H9 (cell line): ENCODE measurements at places on chromosomes 6 and 20.

DNA sequence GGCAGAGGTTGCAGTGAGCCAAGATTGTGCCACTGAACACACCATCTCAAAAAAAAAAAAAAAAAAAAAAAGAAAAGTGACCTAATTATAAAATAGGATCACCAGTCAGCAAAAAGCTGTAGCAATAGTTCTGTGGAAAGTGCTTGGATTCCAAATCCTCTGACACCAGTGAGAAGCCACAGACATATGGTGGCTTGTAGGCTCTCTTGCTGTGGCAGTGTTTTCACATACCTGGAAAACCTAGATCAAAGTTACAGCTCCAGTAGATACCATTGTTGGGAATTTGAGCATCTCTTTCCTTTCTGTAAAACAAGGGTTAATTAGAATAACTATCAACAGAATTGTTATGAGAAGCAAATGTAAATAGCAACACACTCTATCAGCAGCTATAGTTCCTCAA lies 4.1 kb downstream of the CCDC170 start:
- DNase-seq = no peak

DNA sequence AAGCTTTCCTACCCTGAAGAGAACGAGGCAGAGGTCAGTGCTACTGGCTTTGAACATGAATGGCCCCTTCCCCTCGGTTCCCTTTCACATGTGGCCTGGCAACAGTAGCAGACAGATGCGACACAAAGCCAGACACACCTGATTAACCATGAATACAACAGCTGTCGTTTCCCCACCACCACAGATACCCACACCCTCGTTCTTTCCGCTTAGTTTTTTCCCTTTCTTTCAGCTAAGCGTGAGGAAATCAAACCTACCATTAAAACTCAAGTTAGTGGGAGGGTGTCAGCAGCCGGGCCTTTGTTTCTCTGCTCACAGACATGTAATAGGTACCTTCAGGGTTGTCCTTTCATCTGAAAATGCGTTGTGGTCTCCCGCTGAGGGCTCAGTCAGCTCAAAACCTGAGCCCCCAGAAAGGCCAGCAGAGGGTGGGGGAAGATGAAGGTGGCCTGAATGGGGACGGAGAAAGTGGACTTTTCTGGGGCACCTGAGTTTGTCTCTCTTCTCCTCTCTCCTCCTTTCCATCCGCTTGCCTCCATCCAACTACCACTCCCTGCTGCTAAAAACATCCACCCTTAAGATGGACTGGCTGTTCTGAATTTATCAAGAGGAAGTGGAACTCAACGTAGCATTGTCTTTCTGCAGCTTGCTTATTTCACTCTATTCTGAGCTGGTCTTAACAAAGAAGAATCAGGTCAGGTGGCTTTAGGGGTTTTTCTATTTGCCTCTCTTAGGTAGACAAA lies 516.6 kb upstream of the JARID2 start:
- no peak for DNase-seq

DNA sequence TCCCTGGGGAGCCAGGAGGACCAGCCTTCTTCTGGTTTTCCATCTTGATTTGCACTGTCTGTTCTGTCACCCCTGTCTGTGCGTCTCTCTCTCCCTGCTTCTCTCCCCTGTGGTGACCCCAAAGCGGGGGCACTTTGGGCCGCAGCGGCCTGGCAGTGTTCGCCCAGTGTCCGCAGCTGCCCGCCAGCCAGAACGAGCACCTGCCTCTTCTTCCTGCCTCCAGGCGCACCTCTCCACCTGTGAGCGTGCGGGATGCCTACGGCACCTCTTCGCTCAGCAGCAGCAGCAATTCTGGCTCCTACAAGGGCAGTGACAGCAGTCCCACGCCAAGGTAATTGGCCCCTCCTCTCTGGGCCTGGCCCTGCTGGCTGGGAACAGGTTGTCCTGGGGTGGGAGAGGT lies 30.8 kb downstream of the SNPH start:
- DNase-seq = no peak

DNA sequence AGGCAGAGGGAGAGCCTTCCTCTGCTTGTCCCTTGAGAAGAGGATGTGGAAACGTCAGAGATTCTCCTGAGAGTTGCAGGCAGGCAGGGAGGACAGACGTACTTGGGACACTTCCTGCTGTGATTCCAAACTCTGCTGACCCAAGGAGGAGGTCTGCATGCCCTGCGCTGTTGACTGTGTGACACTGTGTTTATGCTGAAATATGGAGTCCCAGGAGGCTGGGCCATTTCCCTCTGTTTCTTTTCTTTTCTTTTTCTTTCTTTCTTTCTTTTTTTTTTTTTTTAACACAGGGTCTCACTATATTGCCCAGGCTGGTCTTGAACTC lies 63.5 kb upstream of the BHLHE23 start:
- DNase-seq = no peak

DNA sequence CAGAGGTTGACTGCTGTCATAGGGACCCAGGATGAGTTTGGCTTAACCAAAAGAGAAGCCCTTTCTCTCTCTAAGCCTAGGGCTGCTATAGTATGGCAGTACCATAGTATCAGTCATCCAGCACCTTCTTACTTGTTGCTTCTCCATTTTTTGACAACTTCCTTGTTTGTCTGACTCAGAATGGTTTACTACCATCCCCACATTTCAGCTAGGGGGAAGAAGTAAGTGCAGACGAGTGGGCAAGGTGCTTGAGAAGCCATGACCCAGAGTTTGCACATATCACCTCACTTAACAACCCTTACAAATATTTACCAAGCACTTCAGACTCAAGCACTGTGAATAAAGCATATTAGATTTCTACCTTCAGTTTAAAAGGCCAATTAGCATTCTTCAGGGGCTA lies 289.9 kb upstream of the TSHZ2 start:
- DNase-seq = no peak

DNA sequence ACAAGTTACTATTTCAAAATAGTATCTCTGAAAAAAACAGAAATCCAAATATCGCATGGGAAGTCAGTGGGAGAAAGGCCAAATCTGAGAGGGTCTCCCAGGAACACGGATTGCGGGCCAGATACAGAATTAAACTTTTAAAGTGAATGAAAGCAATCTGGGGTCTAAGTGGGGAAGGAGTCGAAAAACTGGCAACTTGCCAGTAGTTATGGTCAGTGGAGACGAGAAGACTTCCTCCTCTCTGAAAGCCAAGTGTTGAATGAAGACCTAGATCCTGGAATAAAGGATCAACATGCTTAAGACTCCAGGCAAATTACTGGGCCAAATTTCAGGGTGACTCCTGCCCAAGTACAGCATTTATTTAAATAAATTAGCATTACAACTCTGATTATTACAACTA lies 123.6 kb downstream of the BFSP1 start:
- no peak for DNase-seq

DNA sequence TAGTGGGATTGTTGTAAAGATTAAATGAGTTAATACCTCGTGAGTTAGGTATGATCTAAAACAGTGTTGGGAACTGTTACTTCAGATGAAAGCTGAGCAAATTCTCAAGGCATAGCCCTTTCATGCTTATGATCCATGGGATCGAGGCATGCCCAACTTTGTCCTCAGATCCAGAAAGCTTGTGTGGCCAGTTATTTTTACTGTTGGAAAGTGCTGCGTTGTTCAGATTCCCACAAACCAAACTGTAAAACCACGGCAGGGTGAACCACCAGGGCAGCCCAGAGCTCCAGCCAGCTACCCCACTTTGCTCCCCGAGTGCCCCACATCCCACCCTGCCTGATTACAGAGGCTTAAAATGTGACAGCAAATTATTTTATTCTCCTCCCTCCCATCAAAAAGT lies 139.3 kb upstream of the RIN2 start:
- no peak for DNase-seq

DNA sequence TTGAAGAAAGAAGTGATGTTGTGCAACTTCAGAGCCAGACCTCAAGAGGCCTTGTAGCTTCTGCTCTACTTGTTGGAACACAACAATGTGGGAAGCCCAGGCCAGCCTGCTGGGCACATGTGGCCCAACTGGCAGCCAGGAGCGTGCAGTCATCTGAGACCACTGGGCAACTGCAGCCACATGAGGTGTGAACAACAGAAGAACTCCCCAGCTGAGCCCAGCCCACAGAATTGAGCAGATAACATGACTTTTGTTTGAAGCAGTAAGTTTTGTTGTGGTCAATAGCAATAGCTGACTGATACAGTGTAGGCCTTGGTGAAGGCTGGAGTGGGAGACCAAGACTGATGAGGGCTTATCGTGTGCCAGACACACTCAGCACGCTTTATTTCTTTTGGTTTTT lies 8.6 kb upstream of the ADAM33 start:
- no peak for DNase-seq

GRCh38 chr20:56636716-56637115 lies 7.6 kb downstream of the TFAP2C start:
- DNase-seq = no peak

DNA sequence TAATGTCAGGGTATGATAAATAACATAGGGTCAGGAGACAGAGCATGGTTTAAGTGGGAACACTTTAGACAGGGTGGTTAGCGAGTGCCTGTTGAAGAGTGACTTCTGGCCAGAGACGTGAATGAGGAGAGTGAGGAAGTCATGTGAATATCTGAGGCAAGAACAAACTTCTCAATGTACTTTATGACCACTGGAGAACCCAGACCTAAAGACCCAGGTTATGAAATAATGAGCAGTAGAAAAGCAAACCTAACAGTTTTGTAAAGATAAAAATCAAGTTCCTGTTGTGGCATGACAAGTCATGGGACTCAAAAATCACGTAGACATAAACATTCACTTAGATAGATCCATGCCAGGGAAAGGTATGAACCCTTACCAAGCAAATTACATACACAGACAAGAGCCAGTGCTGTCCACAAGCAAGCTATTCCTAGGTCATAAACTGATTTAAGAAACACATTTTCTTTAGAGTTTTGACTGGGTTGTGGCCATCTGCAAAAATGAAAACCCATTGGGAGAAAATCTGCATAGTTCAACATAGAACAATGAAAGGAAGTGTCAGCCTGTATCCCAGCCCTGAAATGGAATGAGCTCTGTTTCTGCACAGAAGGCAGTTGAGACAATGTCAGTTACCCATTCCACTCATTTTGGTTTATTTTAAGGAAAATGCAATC lies 2.2 kb upstream of the MYCT1 start:
- DNase-seq = no peak

GRCh38 chr6:101853231-101854085 lies 459.9 kb downstream of the GRIK2 start:
- no peak for DNase-seq
